ENCODE measurements at places on chromosomes 1 and 21.

DNA sequence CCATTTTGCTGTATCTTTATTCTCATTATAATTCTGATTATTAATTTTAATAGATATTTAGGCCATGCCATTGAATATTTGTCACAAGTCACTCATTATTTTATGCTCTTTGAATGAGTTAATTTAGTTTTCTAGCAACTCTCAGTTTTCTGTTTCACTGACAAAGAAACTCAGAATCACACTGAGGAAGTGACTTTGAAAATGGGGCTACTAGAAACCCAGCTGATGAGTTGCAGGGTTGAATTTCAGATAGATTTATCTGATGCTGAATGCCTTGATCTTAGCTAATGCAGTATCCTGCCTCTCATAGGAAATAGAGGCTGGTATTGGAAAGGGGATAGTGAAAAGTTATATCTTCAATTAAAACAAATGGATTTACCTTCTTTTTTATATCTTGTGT is 67.4 kb upstream of the PLA2G4A start:
- no peak for DNase-seq

DNA sequence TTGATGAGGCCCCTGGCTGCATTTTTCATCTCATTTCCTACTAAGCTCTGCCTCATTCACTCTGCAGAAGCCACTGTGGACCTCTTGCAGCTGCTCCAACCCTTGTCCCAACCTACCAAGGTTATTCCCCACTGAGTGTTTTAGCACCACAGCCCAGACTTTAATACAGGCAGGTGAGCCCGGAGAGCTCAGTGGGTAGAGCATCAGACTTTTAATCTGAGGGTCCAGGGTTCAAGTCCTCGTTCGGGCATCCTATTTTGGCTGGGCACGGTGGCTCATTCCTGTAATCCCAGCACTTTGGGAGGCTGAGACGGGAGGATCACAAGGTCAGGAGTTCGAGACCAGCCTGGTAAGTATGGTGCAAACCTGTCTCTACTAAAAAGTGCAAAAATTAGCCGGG is 18.1 kb upstream of the BLACAT1 start:
- no peak for DNase-seq

DNA sequence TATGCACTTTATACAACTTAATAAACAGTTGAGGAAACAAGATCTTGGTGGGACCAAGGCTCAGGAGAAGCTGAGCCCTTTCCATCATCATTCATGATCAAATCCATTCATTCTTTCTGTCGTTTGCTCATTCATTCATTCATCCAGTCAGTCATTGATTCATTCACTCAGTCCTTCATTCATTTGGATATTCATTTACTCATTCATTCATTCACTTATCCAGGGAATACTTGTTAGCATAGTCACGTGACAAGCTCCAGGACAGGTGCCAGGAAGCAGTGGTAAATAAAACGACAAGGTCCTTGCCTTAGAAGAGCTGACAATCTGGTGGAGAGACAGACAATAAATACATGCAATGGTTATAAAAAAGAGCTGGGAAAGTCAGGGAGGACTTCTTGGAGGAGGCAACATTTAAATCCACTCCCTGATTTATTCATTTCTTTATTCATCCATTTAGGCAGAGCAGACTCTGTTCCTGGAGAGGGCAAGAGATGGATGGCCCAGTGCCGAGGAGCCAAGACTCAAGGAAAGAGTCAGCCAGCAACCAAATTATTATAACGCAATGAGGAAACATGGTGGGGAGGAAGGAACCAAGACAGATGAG is 74.1 kb upstream of the CASZ1 start:
- no peak for DNase-seq

- no peak for DNase-seq
Measured at GRCh38 chr1:5747426-5748285, 244.6 kb downstream of the NPHP4 start.

GRCh38 chr1:102019530-102019929 is 22.8 kb upstream of the OLFM3 start:
- DNase-seq = no peak

DNA sequence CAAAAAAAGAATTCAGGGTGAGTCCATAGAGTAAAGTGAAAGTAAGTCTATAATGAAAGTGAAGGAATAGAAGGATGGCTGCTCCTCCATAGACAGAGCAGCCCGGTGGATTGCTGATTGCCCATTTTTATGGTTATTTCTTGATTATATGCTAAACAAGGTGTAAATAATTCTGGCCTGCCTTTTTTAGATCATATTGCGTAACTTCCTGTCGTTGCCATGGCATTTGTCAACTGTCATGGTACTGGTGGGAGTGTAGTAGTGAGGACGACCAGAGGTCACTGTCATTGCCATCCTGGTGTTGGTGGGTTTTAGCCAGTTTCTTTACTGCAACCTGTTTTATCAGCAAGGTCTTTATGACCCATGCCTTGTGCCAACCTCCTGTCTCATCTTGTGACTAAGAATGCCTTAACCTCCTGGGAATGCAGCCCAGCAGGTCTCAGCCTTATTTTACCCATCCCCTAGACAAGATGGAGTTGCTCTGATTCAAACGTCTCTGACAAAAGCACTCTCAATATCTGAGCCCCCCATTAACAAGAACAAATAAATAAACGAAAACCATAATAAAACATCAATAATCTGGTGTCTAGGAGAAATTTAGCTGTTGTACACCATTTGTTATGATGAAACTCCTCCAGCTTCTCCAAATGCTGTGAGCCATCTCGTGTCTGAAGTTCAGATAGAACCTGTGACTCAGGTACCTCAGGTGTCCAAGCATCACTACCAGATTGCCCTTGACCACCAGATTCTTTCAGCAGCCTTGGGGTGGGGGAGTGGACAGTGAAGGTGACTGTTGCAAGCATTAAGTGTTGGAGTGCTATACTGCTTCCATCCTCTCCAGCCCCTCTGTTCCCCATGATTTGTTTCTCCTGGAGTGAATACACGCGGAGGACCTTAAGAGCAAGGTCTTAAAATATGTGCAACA is 36.0 kb downstream of the EBNA1BP2 start:
- no peak for DNase-seq

- no peak for DNase-seq
Measured at GRCh38 chr1:76820028-76820427, 47.3 kb upstream of the ST6GALNAC5 start.

DNA sequence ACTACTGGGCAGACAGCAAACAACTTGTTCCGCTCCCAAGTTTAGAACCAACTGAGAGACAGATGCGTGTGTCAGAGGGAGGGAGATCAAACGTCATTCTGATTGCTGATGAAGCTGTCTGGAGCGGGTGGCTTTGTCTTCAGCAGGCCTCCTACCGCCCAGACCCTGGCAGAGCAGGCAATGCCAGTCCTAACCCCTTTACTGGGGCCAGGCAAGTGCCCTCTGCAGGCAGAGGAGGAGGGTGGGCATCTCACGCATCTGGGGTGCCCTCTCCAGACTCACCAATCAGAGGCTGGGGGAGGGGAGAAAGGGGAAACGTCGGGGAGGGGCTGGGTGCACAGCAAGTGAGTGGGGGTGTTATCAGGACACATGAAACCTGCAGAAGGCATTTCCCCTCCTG is 126.6 kb downstream of the ACTL8 start:
- DNase-seq = no peak

DNA sequence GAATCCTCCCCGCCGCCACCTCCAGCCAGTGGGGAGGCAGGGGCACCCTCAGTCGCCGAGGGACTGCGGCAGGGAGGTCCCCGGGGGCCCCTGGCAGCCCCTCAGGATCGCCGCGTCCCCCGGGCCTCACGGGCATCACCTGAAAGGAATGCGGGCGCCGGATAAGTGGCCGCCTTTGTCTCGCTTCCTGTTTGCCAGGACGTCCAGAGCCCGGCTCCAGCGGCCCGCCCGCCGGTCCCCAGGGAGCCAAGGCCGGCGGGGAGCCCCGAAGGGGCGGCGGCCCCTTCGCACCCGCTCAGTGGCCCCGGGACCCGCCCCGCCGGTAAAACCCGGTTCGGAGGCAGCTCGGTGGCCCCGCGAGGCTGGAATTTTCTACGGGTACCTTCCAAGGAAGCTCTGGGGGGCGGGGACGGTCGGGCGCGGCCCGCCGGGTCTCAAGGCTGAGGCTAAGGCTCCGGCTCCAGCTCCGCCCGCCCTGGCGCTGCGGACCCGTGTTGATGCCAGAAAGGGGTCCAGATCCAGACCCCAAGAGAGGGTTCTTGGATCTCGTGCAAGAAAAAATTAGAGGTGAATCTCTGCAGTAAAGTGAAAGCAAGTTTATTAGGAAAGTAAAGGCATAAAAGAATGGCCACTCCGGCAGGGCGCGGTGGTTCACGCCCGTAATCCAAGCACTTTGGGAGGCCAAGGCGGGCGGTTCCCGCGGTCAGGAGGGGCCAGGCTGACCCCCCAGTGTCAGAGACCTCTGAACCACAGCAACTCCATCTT is 12.6 kb downstream of the TINAGL1 start:
- no peak for DNase-seq

GRCh38 chr1:51283979-51284378 is 46.4 kb downstream of the TTC39A start:
- no peak for DNase-seq

- no peak for DNase-seq
Measured at GRCh38 chr1:240652961-240653409, 41.0 kb upstream of the GREM2 start.

GRCh38 chr1:229116114-229116513 is 154.8 kb upstream of the RAB4A start:
- DNase-seq = no peak

DNA sequence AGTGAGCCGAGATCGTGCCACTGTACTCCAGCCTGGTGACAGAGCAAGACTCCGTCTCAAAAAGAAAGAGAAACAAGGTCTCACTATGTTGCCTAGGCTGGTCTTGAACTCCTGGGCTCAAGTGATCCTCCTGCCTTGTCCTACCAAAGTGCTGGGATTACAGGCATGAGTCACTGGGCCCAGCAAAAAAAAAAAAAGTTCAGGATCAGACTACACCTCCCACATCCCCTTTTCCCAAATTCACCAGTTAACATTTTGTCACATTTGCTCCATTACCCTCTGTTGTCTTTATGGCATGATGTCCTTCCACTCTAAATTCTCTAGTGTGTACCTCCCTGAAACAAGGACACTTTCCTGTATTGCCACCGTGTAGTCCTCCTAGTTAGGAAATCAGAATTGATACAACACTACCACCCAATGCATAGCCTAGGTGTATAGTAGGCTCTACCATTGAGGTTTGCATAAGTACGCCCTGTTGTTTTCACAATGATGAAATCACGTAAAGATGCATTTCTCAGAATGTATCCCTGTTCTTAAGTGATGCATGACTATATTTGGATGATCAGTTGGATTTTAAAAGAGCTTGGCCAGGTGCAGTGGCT is 10.7 kb downstream of the SPEN start:
- DNase-seq = no peak

GRCh38 chr1:199859491-199859933 is 168.0 kb upstream of the NR5A2 start:
- DNase-seq = peak; percentile 21

DNA sequence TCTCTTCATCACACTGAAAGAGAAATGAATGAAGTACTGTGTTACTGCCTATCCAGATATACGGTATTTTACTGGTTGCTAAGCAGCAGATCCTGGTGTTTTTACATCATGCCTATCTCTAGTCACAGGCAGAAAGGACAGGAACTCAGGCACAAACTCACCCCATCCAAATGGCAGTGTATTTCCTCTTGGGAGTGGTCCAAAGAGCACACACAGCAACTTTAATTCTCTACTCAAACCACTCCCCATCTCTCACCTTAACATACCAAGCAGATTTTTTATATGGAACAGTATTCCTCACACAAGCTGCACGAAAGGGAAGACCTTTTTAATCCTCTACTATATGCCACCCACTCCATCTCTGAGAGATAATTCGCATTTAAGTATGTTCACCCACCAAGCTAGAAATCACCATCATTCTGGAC is 27.3 kb downstream of the EIF4G3 start:
- no peak for DNase-seq

GRCh38 chr1:115727706-115728249 is 40.7 kb downstream of the CASQ2 start:
- DNase-seq = peak; percentile 13

DNA sequence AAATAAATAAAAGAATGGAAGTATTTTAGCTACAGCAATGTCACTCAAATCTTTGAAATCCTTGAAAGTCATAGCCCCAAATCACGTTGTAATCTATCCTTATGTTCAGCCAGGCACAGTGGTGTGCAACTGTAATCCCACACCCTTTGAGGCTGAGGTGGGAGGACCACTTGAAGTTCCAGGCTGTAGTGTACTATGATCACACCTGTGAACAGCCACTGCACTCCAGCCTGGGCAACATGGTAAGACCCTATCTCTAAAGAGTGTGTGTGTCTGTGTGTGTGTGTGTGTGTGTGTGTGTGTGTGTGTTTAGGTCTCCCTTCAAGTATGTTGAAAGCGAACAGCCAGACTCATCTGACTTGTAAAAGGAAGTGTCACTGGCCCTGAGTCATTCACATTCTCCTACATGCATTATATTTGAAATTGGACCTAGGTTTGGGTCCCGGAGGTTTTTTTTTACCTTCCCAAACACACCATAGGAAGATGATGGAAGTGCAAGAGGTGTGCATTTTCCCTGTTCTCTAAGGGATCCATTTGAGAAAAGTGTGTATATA is 50.1 kb downstream of the ZNF281 start:
- DNase-seq = no peak

GRCh38 chr1:55375617-55376258 is 160.6 kb upstream of the USP24 start:
- DNase-seq = peak; percentile 16

- no peak for DNase-seq
Measured at GRCh38 chr1:87180682-87181081, 148.0 kb upstream of the LMO4 start.

GRCh38 chr1:206635978-206636345 is 626 bp downstream of the DYRK3 start:
- peak; percentile 16 for DNase-seq

GRCh38 chr1:207826557-207827487 is 75.0 kb downstream of the CD46 start:
- no peak for DNase-seq

- DNase-seq = no peak
Measured at GRCh38 chr1:26277719-26278118, 2.2 kb upstream of the SH3BGRL3 start.

GRCh38 chr1:161265305-161265704 is 6.8 kb downstream of the PCP4L1 start:
- DNase-seq = no peak

GRCh38 chr1:21652937-21653743 is 16.0 kb downstream of the RAP1GAP start:
- no peak for DNase-seq

- DNase-seq = peak; percentile 38
Measured at GRCh38 chr1:16727190-16728111, 12.9 kb upstream of the RNU1-4 start.

GRCh38 chr1:168645721-168646120 is 69.3 kb downstream of the XCL1 start:
- DNase-seq = no peak

DNA sequence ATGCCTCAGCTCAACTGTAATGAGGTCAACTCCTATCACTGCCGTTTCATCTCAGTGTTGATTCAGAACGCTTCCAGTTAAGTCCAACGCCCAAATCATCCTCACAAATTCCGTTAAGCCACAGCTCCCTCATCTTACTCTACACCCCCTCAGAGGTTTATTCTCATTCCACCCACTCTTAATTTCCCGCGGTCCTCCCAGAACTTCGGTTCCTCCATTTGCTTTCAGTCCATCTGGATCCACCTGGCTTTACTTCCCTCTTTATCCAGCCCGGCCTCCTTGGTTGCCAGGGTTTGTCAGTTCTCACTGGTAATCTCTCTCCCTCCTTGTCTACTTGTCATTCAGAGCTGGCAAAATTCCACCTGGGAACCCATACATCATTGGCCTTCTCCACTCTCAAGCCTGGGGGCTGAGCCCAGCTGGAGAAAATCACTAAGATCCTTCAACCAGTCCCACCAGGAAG is 51.3 kb upstream of the RUNX1 start:
- no peak for DNase-seq
